ENCODE measurements at places on chromosomes 2 and 18.

DNA sequence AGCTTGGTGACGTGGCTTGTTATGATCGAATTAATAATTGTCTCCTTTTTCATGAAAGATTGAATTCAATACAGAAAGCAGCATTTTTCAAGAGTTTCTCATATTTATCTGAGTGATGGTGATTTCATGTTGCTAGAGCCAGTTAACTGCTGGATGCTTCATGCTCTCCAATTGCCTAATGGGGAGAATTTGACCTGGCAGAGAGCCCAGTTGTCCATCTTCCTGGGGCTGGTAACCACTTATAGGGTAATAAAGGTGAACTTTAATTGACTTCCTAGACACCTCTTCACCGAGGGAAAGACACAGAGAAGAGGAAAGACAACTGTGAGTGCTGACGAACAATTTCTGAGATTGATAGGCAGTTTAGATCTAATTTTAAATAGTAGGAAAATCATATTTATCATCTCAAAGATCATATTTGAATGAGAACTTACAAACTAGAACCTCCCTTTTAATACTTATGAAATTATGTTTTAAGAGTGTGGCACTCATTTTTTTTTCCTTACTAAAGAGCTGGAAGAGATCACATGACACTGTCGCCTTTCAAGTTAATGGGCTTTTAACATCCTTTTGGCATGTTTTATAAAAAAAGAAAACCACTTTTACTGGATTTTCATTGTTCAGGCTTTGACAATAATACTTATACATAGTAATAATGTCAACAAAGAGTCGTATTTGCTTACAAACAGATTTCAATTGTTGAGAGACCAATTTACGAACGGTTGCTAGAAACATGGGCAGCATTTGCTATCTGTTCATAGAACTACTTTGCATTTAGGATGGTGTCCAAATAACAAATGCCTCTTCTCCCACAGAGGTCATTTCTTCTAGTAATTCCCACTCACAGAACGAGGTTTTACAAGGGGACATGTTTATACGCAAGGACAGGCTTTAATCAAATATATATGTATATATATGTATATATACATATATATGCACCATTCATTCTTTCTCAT lies 153.3 kb downstream of the RAPGEF4 start:
- no peak for DNase-seq

DNA sequence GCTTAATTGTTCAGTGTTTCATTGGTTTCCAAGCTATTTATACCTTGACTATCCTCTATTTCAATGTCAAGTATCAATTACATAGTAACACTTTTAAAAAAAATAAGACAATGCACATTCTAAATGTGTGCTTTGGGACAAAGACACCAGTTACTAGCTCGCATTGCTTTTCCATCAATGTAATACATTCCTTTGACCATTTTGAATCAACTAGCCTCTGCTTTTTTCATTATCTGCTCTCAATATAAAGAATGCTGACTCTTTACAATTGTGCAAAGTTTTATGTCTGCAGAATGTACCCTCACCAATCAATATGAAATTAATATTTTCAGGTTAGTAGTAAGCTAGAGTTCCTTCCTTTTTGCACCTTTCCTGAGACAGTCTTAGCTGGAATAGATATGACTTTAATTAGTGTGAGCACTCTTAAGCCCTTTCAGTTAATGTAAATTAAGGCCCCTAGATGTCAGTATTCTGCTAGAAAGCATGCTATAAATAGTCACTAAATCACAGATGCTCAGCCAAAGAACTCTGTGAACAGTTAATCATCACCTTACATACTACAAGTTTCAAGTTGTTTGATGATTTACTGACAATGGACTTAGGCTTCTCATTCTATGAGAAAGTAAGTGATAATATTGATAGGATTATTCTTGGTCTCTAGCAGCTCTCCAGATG lies 413.6 kb downstream of the PTH2R start:
- no peak for DNase-seq

DNA sequence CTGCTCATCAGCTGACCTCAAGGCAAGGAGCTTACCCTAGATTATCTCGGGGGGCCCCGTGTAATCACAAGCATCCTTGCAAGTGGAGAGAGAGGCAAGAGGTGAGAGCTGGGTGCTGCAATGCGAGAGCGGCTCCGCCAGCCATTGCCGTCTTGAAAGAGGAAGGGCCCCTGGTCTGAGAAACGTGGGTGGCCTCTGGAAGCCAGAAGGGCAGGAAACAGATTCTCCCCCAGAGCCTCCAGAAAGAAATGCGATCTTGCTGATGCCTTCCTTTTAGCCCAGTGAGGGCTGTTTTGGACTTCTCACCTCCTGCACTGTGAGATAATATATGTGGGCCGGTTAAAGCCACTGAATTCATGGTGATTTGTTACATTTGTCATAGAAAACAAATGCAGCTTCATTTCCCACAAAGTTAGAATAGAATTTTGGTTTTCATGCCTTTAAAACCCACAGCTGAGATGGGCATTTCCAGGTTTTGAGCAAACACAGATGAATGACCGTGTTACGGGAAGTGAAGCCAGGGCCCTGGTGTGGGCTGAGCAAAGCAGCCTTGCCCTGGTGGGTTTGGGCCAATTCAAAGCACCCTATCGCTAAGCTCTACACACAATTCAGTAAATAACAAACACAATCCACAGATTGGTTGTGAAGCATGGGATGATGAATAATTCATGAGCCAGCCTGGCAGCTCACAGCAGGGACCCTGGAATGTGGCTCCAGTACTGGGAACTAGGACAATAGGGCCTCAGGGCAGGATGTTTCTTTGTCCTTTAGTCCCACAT lies 319.9 kb upstream of the HS6ST1 start:
- no peak for DNase-seq

- no peak for DNase-seq
Measured at GRCh38 chr2:197090742-197091367, 164.3 kb upstream of the PGAP1 start.

- DNase-seq: no peak
Measured at GRCh38 chr2:84631047-84631446, 114.7 kb downstream of the DNAH6 start.

DNA sequence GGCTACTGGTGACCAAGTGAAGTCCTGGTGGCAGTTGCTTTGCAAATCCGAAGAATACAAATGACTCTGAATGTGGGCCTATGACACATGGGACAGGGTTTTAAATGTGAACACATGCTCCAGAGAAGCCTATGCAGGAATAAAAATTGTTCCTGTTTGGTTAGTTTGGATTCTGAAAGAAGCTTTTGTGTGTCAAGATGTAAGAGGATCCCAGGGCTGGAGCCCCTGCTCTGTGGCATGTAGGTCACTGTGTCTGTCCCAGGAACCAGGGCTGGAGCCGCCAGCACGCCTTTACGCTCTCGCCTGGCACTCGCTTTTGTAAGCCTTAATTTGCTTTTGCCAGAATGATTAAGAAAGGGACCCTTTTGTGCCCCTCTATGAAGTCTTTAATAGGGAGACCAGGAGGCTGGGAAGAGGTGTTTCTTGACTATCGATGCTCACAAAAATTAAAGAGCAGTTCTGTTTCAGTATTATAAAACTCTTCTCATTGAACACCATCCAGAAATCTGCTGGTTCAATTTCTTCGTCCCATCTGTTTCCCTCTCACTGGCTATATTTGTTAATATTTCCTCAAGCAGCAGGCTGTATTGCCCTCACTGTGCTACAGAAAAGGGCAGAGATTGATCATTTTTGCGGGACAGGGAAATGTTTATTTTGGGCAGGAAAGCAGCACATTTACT lies 532.7 kb upstream of the POU3F3 start:
- DNase-seq: no peak

GRCh38 chr2:102672107-102672776 lies 52.9 kb downstream of the SLC9A2 start:
- DNase-seq: no peak

- DNase-seq: no peak
Measured at GRCh38 chr2:102114851-102115497, 27.6 kb upstream of the IL1R1 start.

DNA sequence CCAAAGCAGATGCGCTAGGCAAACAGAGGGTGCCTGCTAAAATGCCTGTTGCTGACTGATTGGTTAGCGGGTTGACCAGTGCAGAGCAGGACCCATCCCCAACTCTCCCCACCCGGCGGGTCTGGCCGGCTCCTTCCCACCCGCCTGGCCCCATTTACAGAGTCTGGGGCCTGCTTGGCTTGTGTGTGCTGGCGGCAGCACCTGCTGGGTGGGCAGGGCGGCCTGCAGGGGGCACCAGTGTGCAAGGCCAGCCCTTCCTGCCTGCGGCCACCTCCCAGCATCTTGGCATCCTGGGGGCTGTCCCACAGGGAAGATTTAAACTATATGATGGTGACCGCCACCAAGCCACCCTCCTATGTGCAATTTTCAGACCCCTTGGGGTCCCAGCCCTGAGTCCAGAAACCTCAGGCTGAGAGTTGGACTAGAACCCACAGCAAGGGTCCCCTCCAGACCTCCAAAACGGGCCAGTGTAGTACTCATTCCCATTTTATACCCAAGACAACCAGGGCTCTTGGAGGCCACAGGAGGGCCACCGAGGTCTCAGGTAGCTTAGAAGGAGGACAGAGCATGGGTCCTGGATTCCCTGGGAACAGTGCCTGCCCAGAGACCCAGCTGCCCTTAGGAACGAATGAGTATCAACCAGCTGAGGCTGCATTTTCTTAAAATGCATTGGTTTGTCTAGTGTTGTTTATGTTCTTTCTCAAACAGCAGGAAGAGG lies 173.6 kb downstream of the SMAD7 start:
- peak; percentile 48 for DNase-seq

DNA sequence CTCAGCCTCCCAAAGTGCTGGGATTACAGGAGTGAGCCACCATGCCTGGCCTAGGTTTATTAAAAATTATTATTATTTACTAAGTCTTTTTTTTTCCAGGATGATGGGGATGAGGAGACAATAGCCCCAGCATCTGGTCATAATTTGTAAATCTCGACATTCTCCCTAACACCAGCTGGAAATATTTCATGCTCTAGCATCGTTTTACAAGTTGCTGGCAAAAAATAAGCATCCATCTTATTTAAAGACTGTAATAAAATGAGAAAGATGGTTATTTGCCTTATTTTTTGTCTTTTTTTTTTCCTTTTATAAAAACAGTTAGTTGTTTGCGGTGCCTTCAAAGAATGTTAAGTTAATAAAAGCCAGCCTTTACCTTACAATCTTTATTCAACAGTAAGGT lies 56.7 kb downstream of the SF3B1 start:
- DNase-seq: no peak

GRCh38 chr2:236166796-236167296 lies 1.3 kb downstream of the GBX2 start:
- no peak for DNase-seq

DNA sequence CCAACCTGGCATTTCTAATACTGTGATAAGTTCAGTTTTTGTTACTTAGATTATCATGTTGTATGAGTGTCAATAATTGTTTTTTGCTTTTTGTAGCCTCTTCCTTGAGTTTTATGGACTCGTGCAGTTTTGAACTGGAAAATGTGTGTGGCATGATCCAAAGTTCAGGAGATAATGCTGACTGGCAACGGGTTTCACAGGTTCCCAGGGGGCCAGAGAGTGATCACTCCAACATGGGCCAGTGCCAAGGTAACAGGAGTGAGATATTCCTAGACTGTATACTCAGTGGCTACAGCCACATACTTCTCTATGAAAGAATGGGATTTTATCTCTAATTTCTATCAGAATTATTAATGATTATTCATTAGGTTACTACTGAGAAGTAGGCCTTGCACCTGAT lies 18.2 kb downstream of the MEP1B start:
- no peak for DNase-seq

GRCh38 chr2:127081826-127082633 lies 24.9 kb downstream of the BIN1 start:
- DNase-seq: peak; percentile 74

- no peak for DNase-seq
Measured at GRCh38 chr18:1668279-1668678, 763.6 kb downstream of the ADCYAP1 start.

GRCh38 chr2:135925571-135925970 lies 49.3 kb upstream of the MCM6 start:
- DNase-seq: no peak

- DNase-seq: no peak
Measured at GRCh38 chr2:69946351-69947324, 14.8 kb downstream of the ASPRV1 start.

- no peak for DNase-seq
Measured at GRCh38 chr2:2586931-2587330, 255.9 kb upstream of the MYT1L start.

GRCh38 chr2:162245781-162246180 lies 2.5 kb upstream of the FAP start:
- no peak for DNase-seq

DNA sequence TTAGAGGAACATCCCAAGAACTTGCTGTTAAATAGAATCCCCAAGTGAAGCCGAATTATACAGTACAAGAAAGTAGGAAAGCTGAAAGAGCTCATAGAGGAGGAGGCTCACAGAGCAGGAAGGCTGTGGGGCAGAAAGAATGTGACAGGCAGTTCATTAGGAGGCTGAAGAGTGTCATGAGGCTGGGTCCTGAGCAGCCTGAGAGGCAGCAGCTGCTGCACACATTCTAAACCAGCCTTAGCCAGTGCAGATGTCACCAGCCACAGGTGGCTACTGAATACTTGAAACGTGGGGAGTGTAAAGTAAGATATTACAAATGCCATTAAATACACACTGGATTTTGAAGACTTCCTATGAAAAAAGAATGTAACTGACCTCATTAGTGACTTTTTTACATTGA lies 490.2 kb upstream of the KLHL29 start:
- no peak for DNase-seq

GRCh38 chr2:108382196-108382595 lies 4.4 kb downstream of the SULT1C4 start:
- DNase-seq: no peak

DNA sequence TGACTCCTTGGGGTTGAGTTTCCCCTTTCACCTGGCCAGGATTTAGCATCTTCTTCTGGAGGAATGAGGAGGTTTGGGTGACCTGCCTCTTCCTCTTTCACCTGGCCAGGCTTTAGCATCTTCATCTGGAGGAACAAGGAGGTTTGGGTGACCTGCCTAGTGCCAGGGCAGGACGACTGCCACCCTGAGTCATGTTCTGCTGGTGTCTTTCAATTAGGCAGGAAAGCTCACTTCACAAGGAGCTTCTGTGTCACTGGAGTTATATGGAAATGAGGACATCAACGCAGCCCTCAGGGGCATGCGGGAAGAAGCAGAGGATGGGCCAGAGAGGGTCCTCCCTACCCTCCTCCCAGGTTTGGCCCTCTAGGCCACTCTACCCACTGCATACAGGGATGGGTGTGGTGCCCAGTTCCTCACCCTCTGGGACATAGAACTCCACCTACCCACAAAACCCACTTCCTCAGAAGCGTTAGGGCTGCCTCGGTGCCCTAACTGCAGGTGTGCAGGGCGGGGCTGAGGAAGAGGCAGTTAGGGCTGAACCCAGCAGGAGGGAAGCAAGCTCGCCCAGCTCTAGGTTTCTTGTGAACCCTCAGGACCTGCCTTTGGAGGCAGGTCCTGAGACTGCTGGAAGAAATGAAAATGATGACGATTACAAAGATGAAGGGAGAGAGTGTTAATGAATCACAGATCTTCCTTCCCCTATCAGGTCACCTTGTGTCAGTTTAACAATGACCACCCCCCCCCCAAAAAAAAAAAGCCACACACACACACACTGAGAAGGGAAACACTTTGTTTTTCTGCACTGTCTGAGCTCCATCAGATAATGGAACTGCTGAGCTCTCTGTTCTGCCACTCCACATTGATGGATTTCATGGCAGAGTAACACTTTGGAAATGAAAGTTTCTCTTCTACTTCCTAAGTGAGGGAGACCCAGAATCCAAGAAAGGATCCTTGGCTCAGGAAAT lies 71.0 kb downstream of the ARL4C start:
- no peak for DNase-seq
